Fibroblast of skin of right quadriceps (primary cell): ENCODE measurements at places on chromosomes 12 and 14.

DNA sequence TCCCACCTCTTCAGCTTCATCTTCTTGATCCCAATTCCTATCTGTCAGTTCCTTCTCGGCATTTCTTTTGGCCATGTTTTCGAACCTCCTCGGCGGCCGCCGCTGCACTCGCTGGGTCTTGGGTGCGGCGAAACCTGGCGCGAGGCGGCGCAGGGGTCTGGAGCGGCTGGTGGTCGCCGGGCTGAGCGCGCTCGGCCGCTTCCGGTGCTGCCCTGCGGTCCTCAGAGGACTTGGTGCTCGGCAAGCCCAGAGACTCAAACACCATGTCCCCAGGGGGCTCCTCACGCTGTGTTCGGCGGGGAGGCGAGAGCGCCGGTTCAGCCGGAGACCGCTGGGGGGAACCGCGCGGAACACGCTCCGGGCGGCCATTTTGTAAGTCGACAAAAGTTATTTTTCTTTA is 51.8 kb downstream of the PPP1R36 start:
- no peak for DNase-seq

DNA sequence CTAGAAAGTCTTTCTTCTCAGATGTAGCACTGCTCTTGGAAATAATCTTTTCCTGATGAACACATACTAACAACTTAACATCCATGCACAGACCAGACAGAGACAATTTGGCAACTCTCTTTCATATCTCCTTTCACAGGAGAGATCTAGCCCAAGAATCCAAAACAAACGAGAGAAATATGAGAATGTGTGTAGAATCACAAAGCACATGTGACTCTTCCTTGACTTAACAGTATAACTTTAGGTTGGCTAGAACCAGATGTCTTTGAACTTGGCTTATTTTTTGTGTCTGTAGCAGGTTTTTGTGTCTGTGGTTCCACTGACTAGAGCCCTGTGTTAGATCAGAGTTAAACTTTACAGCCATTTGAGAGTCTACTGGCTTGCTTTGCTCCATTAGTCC is 114.2 kb downstream of the STXBP6 start:
- no peak for DNase-seq

DNA sequence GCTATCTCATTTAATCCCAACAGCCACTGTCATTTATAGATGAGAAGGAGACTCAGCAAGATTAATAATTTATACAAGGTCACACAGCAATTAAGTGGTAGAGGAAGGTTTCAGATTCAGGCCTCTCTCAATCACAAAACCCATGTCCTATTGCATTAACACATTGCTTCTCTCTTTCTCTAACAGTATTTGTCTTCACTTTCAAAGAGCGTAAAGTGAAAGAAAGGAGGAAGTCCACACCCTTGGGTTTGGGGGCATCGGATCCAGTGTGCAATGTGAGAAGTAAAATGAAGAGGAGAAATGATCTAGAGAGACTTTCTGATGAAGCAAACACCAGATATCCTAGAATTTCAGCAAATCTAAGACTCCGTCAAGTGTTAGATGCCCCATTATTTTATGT is 7.0 kb upstream of the VRK1 start:
- DNase-seq: no peak

GRCh38 chr12:2457933-2458414 is 336.8 kb upstream of the FKBP4 start:
- DNase-seq: no peak

DNA sequence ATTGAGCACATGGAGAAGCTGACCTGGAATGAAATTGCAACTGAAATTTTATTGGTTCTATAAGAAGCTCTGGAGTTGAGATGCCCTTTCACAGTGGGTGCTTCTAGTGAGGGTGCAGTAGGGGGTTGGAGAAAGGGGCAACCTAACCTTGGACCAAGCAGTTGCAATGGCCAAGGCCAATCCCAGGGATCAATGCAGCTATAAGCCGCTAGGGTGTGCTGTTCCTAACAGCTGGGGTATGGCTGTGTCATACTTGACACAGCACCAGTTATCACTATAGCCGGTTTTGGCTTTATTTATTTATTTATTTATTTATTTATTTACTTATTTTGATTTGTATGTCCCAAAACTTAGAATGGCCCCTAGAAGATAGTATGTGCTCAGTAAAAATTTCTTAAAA is 505.9 kb downstream of the FLRT2 start:
- DNase-seq: no peak

GRCh38 chr14:22084393-22085281 is 411.0 kb upstream of the OR4E1 start:
- peak; percentile 35 for DNase-seq

DNA sequence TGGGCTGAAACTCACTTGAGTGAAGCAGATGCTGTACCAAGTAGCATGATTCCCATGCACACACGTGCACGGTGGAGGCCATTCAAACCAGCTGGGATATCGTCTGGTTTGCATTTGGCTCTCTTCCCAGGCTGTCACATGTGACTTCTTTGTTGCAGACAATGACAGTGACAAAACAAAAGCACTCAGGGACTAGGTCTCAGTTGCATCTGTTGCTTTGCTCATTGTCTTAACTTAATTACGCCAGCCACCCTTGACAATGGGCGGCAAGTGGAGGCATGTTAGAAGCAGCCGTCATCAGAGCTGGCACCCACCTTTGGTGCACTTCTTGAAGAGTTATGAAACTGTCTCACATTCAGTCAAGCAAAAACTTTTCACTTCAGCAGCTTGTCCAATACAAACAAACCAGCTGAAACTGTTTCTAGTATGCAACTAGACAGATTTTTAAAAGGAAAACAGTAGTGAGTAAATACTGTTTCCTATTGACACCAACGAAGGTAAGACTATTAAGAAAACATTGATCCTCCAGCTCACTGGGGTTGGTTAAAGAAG is 74.3 kb downstream of the IGF1 start:
- DNase-seq: no peak

GRCh38 chr14:22432348-22432976 is 156.6 kb downstream of the DAD1 start:
- DNase-seq: peak; percentile 94
